ENCODE measurements at places on chromosomes 3 and 15. TPM values are rescaled to one million over a fixed set of nuclear protein-coding genes. Genes with fewer than 3 reads are reported as not detected.

Gene AGTR1
- total RNA-seq, result 1.5 TPM

Gene APOD
- total RNA-seq, result 2.1 TPM

- DNase-seq, result peak; percentile 8
Measured at GRCh38 chr15:52466134-52466701, 62.5 kb downstream of the MYO5A start.

DNA sequence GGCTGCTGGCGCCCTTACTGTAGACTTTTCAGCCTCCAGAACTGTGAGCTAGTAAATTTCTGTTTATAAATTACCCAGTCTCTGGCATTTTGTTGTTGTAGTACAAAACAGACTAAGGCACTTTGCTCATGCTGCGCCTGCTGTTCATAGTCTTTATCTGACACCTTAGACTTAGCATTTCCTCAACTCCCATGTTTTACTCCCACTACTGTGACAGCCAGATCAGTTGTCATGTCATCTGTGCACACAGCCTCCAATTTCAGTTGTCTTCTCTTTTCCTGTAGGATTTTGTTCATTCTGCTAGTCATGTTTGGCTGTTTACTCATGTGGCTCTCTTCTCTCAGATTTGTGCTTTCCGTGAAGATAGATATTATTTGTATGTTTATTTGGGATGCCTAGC is 62.0 kb downstream of the TCF12 start:
- DNase-seq, result no peak

GRCh38 chr3:165983284-165983683 is 146.1 kb upstream of the BCHE start:
- peak; percentile 15 for DNase-seq

- DNase-seq, result no peak
Measured at GRCh38 chr3:195540027-195540426, 3.1 kb downstream of the PPP1R2 start.

- no peak for DNase-seq
Measured at GRCh38 chr15:81544385-81544784, 170.4 kb upstream of the TMC3 start.

- no peak for DNase-seq
Measured at GRCh38 chr15:71612397-71612722, 198.0 kb upstream of the NR2E3 start.

DNA sequence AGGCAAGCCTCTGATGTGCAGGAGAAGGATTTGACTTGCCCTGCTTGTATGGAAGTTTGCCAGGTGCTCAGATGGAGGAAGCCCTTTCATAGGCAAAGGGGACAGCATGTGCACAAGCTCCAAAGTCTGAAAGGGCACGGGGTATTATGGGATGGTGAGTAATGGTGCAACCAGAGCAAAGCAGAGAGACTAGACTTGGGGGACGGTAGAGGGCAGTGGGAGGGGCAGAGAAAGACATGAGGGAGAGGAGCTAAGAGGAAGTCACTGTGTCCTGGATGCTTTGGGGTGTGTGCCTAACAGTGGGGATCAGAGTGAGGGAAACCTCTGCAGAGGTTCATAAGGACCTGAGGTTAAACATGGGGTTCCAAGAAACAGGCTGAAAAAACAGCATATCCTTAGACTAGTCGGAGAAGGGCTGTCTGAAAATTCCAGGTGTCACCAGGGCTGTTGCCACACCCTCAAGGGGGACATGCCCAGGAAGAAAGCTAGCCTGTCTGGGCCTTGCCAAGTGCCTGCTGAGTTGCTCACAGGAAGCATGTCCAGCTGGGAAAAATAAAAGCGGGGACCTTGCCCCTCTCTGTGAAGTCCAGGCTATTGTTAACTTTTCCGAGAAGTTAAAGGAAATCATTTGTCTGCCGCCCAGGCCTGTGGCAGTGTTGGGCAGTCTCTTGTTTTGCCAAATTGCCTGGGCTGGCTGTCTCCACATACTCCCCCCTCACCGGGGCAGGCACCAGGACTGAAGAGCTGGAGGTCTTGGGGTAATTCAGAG is 47.1 kb downstream of the HRH1 start:
- DNase-seq, result peak; percentile 56

DNA sequence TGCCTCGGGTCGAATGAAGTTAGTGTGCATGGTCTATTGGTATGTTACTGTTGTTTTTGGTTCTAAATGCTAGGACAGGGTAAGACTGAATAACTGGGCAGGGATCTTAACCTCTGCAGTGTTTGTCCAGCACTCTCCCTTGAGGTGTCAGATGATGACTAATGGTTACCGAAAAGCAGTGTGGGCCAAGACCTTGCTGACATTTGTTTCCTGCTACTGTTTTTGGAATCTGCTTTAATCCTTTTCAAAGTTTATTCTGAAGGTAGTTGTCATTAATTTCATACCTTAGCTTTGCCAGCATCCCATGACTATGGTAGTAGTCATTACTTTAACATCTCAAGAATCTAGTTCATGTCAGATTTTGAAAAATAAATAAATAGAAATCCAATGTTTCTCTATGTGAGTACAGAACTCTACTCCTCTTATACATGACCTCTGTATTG is 117.0 kb downstream of the P3H2 start:
- DNase-seq, result peak; percentile 51

Measured in fibroblast of lung (primary cell).